Activated T-helper 1 cell treated with anti-CD3 and anti-CD28 coated beads, Interleukin-12 subunit alpha, Interleukin-12 subunit beta, Interleukin-2, Interleukin-4 antibody, amounts not matched to agents 30 ng/mL and 10 ng/mL and 1 ng/mL, durations not matched to agents 14 hours and 24 hours and 36 hours (primary cell): ENCODE measurements at places on chromosomes 5 and 9.

DNA sequence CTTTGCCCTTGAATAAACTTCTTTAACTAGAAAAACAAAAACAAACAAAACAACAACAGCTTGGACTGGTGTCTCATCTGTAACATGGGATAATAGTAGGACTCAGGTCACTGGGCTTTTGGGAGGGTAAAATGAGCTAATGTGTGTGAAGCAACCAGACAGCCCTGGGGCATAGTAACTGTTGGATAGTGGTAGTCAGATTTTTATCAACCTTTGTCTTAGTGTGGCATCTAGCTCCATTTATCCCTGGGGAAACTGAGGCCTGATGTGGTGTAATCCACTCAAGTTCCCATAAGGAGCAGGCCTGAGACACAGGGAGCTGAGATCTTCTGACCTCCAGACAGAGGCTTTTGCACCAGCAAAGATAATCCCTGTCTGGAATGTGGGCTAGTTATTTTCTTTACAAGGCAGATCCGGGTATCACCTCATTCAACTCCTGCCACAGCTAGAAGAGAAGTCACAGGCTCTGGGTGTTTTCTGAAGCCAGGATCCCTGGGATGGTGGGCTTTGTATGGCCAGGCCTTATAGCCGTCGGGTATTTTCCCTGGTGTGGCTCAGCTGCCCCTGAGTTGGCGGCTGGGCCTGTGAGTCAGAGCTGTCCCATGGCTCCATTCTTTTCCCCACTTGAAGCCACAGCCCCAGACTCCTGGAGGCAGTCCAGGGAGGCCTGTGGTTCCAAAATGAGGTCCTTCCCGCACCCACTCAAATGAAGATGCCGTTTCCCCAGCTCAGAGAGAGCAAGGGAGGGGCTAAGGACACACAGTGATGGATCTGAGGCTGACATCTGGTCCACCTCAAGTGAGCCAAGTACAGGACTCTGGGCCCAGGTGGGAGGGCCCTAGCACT, 26.1 kb upstream of the CSF1R start:
- DNase-seq = no peak

DNA sequence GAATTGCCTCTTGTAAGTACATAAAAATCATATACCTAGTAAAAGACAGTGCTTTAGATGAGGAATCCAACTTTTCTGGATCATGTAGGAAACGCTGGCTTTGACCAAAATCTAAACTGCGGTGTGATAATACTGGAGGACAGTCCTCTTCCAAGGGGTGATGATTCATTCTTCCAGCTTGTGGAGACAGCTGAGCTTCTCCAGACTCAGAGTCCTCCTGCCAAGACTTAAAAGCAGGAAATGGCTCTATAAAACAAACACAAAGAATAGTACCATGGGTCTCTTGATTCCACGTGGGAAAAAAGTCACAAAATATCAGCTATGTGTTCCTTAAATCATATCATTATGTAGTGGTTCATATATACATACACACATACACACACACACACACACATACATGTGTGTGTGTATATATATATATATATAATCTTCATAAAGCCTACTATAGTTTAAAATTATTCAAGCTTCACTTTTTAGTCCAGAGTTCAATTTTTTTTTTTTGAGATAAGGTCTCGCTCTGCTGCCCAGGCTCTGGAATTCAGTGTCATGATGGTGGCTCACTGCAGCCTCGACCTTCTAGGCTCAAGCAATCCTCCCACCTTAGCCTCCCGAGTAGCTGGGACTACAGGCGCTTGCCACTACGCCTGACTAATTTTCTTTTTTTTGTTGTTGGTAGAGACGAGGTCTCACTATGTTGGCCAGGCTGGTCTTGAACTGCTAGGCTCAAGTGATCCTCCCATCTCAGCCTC, 65.0 kb downstream of the PKD2L2 start:
- no peak for DNase-seq

DNA sequence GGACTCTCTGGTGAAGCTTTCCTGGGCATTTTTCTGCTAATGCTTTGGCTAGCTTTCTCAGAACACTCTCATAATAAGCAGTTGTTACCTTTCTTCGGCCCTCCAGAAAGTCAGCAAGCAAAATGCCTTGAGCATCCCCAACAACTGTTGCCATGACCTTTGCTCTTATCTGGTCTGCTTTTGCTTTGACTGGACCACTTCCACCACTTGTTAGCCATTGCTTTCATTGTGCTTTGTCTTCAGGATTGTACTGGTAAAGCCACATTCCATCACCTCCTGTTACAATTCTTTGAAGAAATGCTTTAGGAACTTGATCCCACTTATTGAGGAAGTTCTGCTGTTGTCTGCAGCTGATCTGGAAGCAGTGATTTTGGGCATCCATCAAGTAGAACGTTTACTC, 35.7 kb downstream of the RAD50 start:
- no peak for DNase-seq

- DNase-seq = no peak
Observed at GRCh38 chr9:38186404-38187115, 117.5 kb upstream of the SHB start.

DNA sequence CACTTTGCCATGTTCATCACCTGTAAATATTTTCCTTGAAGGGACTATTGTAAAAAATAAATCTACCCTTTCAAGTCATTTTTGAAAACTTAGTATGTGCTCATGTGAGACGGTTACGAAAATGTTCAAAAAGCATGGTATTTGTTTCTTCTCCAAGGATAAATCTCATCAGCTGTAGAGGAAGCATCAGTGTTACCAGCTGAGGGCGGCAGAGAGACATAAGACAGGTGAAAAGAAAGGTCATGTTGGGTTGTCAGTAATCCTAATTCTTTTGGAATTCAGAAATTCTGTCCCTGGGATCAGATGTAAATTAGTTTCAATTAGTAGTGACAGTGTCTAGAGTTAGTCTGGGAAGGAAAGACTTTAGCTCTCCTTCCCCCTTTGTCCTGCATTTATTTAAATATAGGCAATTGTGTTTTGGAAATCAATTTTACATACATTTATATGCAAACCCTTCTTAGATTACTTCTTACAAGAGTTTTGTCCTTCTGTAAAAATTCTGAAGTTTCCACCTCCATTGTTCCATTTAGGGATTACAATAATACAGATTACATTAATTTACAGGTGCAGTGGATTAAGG, 791.9 kb upstream of the CDH6 start:
- DNase-seq = no peak

DNA sequence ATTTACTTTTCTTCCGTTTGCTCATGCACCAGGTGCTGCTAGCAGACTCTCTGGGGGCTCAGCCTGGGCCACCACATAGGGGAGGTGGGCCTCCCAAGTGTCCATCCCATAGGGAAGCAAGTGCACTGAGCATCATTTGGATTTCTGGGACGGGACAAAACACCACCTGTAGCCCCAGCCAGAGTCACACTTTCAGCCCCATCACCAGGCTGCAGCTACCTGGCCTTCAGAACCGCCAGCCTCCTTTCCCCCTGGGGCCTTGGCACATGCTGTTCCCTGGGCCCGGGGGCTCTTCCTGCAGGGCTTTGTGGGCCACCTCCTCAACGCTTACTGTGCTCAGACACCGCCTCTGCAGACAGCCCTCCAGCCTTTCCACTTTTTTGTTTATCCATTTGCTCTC, 19.6 kb upstream of the SUSD3 start:
- no peak for DNase-seq

DNA sequence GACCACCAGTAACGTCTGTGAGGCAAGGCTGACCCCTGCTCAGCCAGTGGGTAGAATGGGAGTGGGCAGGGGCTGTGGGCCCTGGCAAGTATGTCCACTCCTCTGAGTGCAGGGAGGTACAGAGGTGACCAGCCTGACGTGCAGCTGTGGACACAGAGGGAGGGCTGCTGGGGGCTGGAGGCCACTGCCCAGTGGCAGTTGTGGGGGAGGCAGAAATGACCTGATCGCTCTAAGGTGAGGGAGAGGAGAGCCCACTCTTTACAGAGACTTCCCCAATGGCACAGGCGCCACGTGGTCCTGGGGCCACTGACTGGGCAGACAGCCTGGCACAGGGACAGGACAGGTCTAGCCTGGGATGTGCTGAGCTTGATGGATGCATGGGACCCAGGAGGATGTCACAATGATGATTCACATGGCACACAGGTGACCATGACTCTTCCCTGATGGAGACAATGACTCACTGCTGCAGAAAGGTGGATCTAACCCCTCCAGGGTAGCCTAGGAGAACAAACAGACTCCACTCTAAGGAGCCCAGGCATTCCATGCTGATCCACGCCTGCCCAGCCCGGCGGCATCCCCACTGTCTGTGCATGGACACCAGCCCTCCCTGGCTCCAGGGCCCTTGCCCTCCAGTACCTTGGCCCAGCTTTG, 7.7 kb downstream of the LPCAT1 start:
- no peak for DNase-seq

GRCh38 chr9:1469996-1470395, 419.8 kb downstream of the DMRT2 start:
- DNase-seq = no peak

DNA sequence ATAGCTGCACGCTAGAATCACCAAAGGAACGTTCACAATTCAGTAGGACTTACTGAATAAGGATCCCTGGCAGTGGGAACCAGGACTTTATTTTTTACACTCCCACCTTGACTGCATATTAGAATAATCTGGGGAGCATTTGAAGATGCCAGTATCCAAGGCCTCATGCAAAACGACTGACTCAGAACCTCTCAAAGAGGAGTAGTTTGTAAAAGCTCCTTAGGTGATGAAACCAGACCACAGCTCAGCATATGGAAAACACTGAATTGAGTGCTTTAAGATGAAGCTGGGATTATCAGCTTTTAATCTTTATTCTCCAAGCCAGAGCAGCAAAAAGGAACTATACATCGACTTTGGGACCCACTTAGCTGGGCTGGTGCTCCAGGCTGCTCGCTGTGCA, 288.3 kb downstream of the MLLT3 start:
- DNase-seq = no peak

- no peak for DNase-seq
Observed at GRCh38 chr5:1430121-1430795, 15.0 kb downstream of the SLC6A3 start.

DNA sequence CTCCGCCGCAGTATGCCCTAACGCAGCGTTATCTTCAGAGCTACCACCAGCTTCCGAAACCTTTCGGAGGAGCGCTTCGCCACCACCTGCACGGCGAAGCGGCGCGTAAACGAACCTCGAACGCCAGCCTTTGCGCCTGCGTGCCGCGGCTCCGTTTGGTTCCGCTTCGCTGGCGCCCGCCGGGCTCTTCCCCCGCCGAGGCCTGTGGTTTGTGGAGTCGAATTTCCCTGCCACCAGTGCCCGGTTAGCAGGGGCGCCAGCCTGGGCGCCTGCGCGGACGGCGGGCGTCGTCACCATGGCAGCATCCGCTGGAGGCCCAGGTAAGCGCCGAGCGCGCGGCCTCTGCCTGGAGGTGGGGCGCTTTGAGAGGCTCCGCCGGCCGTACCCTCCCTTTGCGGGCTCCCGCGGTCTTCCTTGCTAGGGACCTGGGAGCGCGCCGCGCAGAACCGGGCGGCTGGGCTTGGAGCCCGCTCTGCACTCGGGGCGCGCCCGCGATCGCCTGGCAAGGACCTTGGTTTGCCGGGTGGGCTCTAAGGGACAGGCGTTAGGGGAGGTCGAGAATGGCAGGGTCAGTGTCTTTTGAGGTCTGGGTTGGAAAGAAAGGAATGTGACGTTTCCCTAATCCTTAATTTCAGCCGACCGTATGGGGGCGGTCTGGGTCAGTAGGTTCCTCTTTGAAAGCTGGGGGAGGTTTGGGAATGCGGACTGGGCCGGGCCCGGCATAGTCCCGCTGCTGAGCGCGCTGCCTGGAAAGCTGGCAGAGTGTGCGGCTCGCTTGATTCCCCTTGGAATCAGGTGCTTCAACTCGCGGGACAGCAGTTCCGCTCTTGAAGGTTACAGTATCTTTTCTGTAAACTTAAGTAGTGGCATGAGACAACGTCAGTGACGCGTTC, at the start of gene FAM151B:
TSS of gene FAM151B (plus strand) at position 272 of the 893 bp plus-strand sequence. CDS start at position 296, 24 bp downstream.
- DNase-seq = peak; percentile 57

- no peak for DNase-seq
Observed at GRCh38 chr5:67192719-67193438, 3.7 kb downstream of the CD180 start.

GRCh38 chr5:103502662-103503061, 59.9 kb downstream of the NUDT12 start:
- DNase-seq = no peak

DNA sequence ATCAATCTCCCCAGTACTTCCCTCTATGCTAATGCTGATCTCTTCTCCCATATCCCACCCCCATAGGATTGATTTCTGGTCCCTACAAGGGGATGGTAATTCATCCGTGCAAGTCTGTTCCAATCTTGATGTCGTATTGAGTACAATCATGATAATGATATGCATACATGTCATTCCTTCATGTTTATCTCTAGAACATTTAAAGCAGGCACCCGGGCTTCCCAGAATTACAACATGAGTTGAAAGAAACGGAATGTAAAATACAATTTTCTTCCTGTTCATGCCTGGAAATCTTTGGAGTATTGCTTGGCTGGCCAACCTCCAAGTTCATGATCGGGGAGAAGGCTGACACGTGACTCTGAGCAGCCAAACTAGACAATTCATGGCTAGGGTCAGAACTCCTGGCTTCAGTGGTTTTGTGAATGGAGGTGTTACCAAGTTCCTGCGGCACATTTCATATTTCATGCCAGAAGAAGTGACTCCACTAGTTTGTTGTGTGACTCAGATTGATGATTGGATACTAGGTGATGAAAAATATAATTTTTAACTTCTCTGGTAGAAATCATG, 66.6 kb downstream of the C9orf152 start:
- DNase-seq = no peak

DNA sequence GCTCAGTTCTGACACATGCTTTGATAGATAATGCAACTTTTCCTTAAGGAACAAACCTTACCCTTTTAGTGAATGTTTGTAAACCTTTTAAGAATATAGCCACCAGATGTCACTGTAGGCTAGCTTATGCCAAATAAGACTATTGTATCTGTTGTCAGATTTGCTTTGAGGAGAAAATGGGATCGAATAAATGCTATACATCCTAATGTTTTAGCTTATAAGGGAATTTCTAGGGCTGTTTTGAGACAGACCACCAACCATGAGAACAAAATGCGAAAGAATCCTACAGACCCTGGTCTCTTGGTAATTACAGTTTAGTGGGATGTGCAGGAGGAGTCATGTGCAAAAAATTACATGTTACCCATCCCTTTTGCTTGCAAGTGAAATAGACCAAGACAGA, 127.6 kb upstream of the NMUR2 start:
- no peak for DNase-seq

GRCh38 chr9:2023042-2023441, 7.9 kb downstream of the SMARCA2 start:
- DNase-seq = no peak

DNA sequence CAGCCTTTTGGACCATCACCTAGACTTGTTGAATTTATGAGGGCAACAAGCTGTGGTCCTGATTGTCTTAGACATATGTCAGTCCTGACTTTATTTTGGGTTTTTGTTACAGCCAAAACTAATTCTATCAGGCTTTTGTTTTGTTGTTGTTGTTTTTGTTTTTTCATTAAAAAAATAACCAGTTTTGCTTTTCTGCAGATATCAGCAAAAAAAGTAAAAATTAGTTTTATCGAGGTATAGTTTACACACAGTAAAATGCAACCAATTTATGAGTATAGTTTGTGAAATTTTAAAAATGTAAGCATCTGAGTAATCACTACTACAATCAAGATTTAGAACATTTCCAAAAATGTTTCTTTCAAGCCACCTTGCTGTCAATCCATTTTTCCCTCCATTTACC, 48.9 kb downstream of the WDR70 start:
- no peak for DNase-seq
